Effector memory CD8-positive, alpha-beta T cell (primary cell): ENCODE measurements at places on chromosomes 5 and 9.

DNA sequence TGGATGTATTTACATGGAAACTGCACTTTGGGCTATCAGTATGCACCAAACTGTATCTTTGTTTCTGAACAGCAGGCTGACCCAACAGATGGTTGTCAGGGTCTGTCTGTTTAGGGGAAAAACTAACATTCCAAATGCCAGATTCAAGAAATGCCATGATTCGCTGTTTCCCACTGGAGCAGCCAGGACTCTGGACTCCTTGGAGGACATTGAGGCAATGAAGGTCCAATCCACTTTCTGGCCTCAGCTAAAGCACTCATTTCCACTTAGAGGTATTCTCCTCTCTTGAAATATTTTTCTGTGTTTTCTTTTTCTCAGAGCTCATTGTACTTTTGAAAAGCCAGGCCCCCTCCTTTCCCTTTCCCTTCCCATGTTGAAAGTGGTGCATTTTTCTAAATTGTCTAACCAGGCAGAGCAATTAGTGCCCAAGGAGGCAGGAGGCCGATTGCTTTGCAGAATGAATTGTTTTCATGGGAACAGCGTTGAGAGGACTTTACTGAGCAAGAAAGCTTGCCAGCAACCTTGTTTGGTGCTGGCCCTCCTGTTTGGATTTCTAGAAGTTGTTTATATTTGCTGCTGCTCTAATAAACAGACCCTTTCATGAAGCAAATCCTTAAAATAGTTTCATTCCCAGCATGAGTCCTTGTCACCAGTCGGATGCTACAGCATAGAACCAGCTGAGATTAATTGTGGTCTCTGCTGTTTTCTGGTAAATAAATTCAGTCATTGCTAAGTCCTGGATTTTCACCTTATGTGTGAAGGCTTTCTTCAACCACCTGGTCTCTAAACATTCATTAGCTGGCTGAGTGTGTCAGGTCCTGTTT lies 132.8 kb upstream of the TAF11L2 start:
- no peaks in the 10 kb centered on the region for H3K36me3 ChIP-seq
- no peak for DNase-seq
- no peak overlapping the region for H3K4me3 ChIP-seq
- no peaks in the 10 kb centered on the region for H3K4me1 ChIP-seq

DNA sequence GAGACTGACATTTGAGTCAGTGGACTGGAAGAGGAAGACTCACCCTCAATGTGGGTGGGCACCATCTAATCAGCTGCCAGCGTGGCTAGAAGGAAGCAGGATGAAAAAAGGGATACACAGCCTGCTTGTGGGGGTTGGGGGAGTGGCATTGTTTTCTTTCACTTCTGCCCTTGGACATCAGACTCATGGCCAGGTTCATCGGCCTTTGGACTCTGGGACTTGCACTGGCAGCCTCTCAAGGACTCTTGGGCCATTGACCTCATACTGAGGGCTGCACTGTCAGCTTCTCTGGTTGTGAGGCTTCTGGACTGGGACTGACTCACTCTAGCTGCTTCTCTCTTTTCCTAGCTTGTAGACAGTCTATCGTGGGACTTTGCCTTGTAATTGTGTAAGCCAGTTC lies 374.9 kb downstream of the TLE1 start:
- H3K4me1 ChIP-seq: no peaks in the 10 kb centered on the region
- H3K27me3 ChIP-seq: no peaks in the 10 kb centered on the region
- H3K27ac ChIP-seq: no peak overlapping the region
- no peak overlapping the region for H3K4me3 ChIP-seq
- no peaks in the 10 kb centered on the region for H3K36me3 ChIP-seq

GRCh38 chr5:50667023-50667652 lies 701 bp downstream of the PARP8 start:
- H3K27me3 ChIP-seq: no peaks in the 10 kb centered on the region
- H3K27ac ChIP-seq: peak overlapping the region; percentile 98
- peaks cover 43% of the 10 kb centered on the region for H3K4me1 ChIP-seq
- peaks cover 62% of the 10 kb centered on the region for H3K36me3 ChIP-seq

- no peak overlapping the region for H3K4me3 ChIP-seq
- peak overlapping the region; percentile 98 for H3K27ac ChIP-seq
- H3K36me3 ChIP-seq: peaks cover 43% of the 10 kb centered on the region
- peaks cover 24% of the 10 kb centered on the region for H3K4me1 ChIP-seq
These were observed 27.6 kb downstream of the ZDHHC11B start for GRCh38 chr5:756865-757345.

DNA sequence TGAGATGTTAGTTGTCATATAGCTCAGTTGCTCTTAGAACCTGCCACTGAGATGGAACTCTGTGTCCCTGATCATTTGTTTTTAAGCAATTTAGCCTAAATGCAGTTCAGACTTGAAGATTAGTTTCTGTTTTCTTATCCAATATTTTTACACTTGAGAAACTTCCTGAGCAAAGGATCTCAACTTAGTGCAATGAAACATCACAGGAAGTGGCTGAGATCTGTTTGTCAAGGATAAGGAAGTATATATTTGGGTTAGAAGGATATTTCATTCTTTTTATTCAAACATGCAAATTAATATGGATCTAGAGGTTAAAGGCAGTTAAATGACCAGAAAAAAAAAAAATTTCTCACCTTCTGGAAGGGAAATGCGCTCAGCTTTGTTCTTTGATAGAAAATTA lies 19.7 kb upstream of the F2R start:
- no peaks in the 10 kb centered on the region for H3K4me1 ChIP-seq
- peaks cover 70% of the 10 kb centered on the region for H3K36me3 ChIP-seq
- peak overlapping the region; percentile 27 for H3K27ac ChIP-seq
- DNase-seq: no peak
- no peaks in the 10 kb centered on the region for H3K27me3 ChIP-seq

- no peak overlapping the region for H3K4me3 ChIP-seq
- H3K36me3 ChIP-seq: peaks cover 3% of the 10 kb centered on the region
- no peak overlapping the region for H3K27ac ChIP-seq
- H3K4me1 ChIP-seq: no peaks in the 10 kb centered on the region
- H3K27me3 ChIP-seq: no peaks in the 10 kb centered on the region
These were observed 14.9 kb downstream of the ZNF474 start for GRCh38 chr5:122144236-122144635.
